A549 treated with Hydrocortisone at 1 μM for 4 hours (cell line): ENCODE measurements at places on chromosomes 11 and 22. TPM values are rescaled to one million over a fixed set of nuclear protein-coding genes. Genes with fewer than 3 reads are reported as not detected.

The GGT5 gene
- total RNA-seq: 3.4 to 4.5 TPM (median 4.0 TPM) in 5 replicates

The SYCE3 gene
- 0.25 to 0.52 TPM (median 0.48 TPM) in 3 of 5 replicates, not detected in the others for total RNA-seq

The VSTM5 gene
- not detected in 5 replicates for total RNA-seq

The TIMP3 gene
- 1.0 to 1.6 TPM (median 1.3 TPM) in 5 replicates for total RNA-seq

The SLC7A4 gene
- not detected in 5 replicates for total RNA-seq

The ST14 gene
- 0.05 to 0.15 TPM (median 0.08 TPM) in 5 replicates for total RNA-seq

The THY1 gene
- 11.4 to 19.8 TPM (median 13.2 TPM) in 5 replicates for total RNA-seq

The OR8D1 gene
- total RNA-seq: not detected in 5 replicates

The CHADL gene
- total RNA-seq: not detected in 5 replicates

The LRRN4CL gene
- total RNA-seq: 0.07 to 0.13 TPM (median 0.11 TPM) in 4 of 5 replicates, not detected in the other

The NFAM1 gene
- total RNA-seq: 0.01 TPM in 1 of 5 replicates, not detected in the others

The SGSM1 gene
- 0.31 to 0.84 TPM (median 0.39 TPM) in 5 replicates for total RNA-seq

The DENND6B gene
- total RNA-seq: 2.0 to 3.7 TPM (median 2.8 TPM) in 5 replicates

The PAX6 gene
- total RNA-seq: 0.55 to 1.6 TPM (median 0.68 TPM) in 5 replicates

The MAPK11 gene
- 5.9 to 7.3 TPM (median 6.9 TPM) in 5 replicates for total RNA-seq

The SF3A1 gene
- total RNA-seq: 45.7 to 67.7 TPM (median 60.8 TPM) in 5 replicates

The NUP98 gene
- 53.7 to 85.7 TPM (median 62.9 TPM) in 5 replicates for total RNA-seq

The SORL1 gene
- total RNA-seq: 1.4 to 1.8 TPM (median 1.5 TPM) in 5 replicates

The C22orf42 gene
- total RNA-seq: not detected in 5 replicates

The ZNF215 gene
- 0.78 to 1.0 TPM (median 0.85 TPM) in 5 replicates for total RNA-seq

The SYTL2 gene
- 6.0 to 15.1 TPM (median 7.1 TPM) in 5 replicates for total RNA-seq

The ZBTB16 gene
- 0.82 to 1.7 TPM (median 1.0 TPM) in 5 replicates for total RNA-seq

The SLC5A1 gene
- total RNA-seq: 0.03 to 0.07 TPM (median 0.06 TPM) in 4 of 5 replicates, not detected in the other

The CALCB gene
- total RNA-seq: 0.10 to 0.23 TPM (median 0.17 TPM) in 5 replicates

The LRRC55 gene
- not detected in 5 replicates for total RNA-seq

The MYBPC3 gene
- total RNA-seq: 0.06 to 0.07 TPM (median 0.06 TPM) in 4 of 5 replicates, not detected in the other

The TRIM22 gene
- total RNA-seq: 0.61 to 1.2 TPM (median 0.67 TPM) in 5 replicates

The OR51B5 gene
- total RNA-seq: not detected in 5 replicates

The NUDT8 gene
- 6.7 to 15.0 TPM (median 12.2 TPM) in 5 replicates for total RNA-seq

The RAPSN gene
- total RNA-seq: 0.09 to 0.24 TPM (median 0.18 TPM) in 4 of 5 replicates, not detected in the other

The FAM181B gene
- 0.05 to 0.09 TPM (median 0.07 TPM) in 4 of 5 replicates, not detected in the other for total RNA-seq

The DCHS1 gene
- 0.09 to 0.10 TPM (median 0.09 TPM) in 5 replicates for total RNA-seq

The C11orf97 gene
- total RNA-seq: not detected in 5 replicates

The CCDC157 gene
- total RNA-seq: 2.1 to 3.3 TPM (median 2.8 TPM) in 5 replicates

The KLHDC7B gene
- total RNA-seq: 0.02 to 0.05 TPM (median 0.02 TPM) in 3 of 5 replicates, not detected in the others

The IL10RA gene
- total RNA-seq: 0.05 to 0.13 TPM (median 0.10 TPM) in 4 of 5 replicates, not detected in the other

The HYOU1 gene
- total RNA-seq: 44.3 to 48.8 TPM (median 45.3 TPM) in 5 replicates

The SEPTIN3 gene
- 0.89 to 1.2 TPM (median 1.0 TPM) in 5 replicates for total RNA-seq

The NDUFC2 gene
- total RNA-seq: 235 to 265 TPM (median 252 TPM) in 5 replicates
